ENCODE measurements at places on chromosomes 6 and 20.

- DNase-seq = no peak
Measured at GRCh38 chr6:112274774-112275173, 20.4 kb upstream of the LAMA4 start.

DNA sequence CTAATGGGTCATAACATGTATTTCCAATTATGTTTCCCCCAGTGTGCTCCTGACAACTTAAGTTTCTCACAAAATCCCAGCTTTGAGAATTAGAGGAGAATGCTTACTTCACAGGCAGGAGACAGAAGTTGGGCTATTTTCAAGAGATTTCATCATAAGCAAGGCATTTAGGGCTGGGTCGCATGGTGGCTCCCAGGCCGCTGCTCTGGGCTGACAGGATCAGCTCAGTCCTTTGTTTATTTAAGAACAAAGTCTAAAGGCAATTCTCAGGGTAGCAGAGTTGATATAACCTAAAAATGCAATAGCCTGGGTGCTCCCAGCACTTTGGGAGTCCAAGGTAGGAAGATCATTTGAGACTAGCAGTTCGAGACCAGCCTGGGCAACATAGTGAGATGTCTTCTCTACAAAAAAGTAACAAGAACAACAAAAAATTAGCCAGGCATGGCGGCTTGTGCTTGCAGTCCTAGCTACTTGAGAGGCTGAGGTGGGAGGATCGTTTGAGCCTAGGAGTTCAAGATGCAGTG lies 10.9 kb downstream of the FOXQ1 start:
- no peak for DNase-seq

GRCh38 chr20:41639630-41640029 lies 21.5 kb upstream of the CHD6 start:
- no peak for DNase-seq

DNA sequence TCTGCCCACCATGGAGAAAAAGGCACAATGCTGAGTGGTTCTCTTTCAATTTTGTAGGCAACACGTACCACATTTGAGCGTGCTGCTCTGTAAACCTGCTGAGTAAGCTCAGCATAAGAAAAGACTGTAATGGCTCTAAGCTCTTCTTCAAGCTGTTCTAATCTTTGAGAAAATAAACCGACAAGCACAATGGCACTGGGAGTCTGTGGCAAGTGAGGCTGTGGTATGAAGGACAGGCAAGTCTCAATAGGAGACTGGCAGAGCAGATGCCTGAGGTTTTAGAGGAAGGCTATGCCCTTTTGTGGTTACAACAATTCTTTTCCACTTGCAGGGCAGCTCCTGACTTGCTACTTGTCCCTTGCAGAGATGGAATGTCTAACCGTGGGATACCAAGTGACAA lies 136.7 kb upstream of the EXOC2 start:
- no peak for DNase-seq

DNA sequence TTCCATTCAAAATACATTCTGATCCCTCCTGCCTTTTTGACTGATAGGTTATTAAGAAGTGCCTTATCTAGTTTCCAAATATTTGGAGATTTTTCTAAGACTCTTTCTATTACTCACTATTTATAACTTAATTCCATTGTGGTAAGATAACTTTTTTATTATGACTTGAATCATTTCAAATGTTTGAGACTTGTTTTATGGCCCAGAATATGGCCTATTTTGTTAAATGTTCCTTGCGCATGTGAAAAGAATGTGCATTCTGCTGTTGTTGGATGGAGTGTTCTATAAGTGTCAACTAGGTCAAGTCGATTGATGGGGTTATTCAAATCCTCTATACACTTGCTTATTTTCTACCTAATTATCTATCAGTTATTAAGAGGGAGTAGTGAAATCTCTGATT lies 13.1 kb upstream of the TCP11 start:
- DNase-seq = no peak

GRCh38 chr6:41608443-41609151 lies 29.7 kb upstream of the MDFI start:
- DNase-seq = no peak

- no peak for DNase-seq
Measured at GRCh38 chr6:41578217-41579087, 32.3 kb downstream of the FOXP4 start.

- no peak for DNase-seq
Measured at GRCh38 chr6:117531809-117532725, 49.6 kb downstream of the DCBLD1 start.

GRCh38 chr6:64497634-64498033 lies 862.0 kb downstream of the PHF3 start:
- no peak for DNase-seq

Data from colonic mucosa (tissue), 4 donors.